ENCODE measurements at places on chromosomes 1 and 21.

DNA sequence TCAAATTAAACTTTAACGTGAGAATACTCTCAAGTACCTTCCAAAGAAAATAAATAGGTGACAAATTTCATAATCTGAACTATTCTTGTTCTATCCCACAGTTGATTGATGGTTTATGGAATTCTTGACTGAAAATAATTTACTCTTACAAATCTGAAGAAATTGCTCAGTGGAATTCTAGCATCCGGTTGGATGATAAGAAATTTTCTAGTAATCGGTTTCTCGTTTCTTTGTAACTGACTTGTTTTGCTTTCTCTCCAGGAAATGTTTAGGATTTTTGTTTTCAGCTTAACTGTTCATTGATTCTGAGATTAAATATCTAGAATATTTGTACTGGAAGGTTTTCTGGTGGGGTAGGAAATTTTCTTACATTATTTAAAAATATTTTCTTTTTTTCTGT, 558.9 kb upstream of the ADAMTS5 start:
- DNase-seq: no peak

GRCh38 chr1:88736633-88737248, 52.7 kb downstream of the PKN2 start:
- no peak for DNase-seq

- no peak for DNase-seq
Observed at GRCh38 chr1:67855961-67856360, 22.7 kb upstream of the GNG12 start.

- no peak for DNase-seq
Observed at GRCh38 chr21:25956993-25957714, 213.4 kb downstream of the APP start.

DNA sequence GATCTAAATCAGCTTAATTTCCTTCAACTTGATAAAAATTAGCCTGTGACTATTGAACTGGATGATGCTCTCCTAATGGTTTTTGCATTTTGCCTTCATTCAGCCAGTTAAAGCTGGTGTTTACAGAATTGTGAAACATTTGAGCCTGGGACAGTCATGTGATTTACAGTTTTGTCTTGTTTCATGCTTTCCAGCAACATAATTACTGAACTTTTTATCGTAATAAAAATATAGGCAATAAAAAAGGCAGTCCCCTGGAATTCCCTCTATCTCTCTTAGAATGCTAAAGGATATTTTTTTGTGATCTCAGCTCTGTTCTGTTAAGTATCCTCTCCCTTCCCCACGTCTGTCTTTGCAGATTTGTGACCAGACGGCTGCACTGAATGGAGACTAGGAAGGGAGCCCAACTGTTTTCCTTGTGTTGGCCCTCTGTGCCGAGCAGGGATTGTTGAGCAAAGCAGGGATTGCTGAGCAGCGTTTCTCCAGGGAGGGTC, 70.3 kb upstream of the RGL1 start:
- no peak for DNase-seq

DNA sequence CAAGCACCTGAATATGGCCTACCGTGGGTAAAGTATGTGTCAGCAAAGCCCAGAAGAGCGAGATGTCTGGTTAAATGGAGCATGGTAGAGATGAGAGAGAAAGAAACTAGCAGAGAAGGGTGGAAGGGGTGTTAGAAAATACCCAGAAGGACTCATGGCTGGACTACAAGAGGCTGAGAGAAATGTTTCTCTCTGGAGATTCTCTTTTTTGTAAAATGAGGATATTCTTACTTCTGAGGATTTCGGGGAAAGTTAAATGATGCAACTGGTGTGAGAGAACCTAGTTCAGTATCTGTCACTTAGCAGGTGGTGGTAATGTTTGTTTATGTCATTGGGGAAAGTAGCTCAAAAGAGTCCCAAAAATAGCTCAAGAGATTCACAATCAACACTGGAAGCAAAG, 7.2 kb upstream of the EPS15 start:
- no peak for DNase-seq

- DNase-seq: no peak
Observed at GRCh38 chr1:244254467-244254866, 197.2 kb downstream of the ADSS2 start.

- DNase-seq: no peak
Observed at GRCh38 chr1:185759061-185759460, 24.9 kb downstream of the HMCN1 start.

- no peak for DNase-seq
Observed at GRCh38 chr1:53981220-53981619, 35.1 kb downstream of the LRRC42 start.

GRCh38 chr1:116521186-116521585, 49.6 kb downstream of the CD58 start:
- no peak for DNase-seq

GRCh38 chr1:206419783-206420182, 50.5 kb upstream of the IKBKE start:
- no peak for DNase-seq

- DNase-seq: no peak
Observed at GRCh38 chr1:26797627-26798026, 9.9 kb downstream of the PIGV start.

GRCh38 chr1:182350839-182351238, 40.8 kb downstream of the GLUL start:
- no peak for DNase-seq

DNA sequence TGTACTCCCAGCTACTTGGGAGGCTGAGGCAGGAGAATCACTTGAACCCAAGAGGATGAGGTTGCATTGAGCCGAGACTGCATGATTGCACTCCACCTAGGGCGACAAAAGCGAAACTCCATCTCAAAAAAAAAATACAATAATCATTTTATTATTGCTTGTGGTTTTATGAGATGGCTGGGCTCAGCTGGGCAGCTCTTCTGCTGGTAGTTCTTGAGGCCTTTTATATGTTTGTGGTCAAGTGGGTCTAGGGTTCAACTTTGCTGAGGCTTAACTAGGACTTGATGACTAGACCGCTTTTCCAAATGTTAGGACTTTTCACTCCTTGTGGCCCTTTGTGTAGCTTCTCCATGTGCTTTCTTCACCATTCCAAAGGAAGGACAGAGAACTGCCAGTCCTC, 53.2 kb downstream of the SLC35F3 start:
- DNase-seq: no peak

GRCh38 chr1:105243969-105244368, 1494.3 kb downstream of the AMY1C start:
- DNase-seq: no peak

- DNase-seq: peak; percentile 64
Observed at GRCh38 chr1:203504400-203505250, 10.7 kb downstream of the OPTC start.

DNA sequence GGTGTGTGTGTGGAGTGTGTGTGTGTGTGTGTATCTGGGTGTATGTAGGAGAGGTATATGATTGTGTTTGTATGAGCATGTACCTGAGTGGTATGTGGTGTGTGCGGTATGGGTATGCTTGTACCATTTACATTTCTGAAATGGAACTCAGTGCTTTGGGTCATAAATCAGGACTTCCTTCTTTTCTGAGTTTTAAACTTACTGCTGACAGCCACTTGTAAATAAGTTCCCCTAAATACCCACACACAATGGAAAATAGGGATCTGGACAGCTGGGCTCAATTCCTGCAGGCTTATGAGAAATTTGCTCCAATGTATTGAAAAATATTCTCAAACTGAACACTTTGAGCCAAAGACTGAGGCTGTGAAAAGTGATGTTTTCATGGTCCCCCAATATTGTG, 293.6 kb downstream of the HLX start:
- DNase-seq: no peak

DNA sequence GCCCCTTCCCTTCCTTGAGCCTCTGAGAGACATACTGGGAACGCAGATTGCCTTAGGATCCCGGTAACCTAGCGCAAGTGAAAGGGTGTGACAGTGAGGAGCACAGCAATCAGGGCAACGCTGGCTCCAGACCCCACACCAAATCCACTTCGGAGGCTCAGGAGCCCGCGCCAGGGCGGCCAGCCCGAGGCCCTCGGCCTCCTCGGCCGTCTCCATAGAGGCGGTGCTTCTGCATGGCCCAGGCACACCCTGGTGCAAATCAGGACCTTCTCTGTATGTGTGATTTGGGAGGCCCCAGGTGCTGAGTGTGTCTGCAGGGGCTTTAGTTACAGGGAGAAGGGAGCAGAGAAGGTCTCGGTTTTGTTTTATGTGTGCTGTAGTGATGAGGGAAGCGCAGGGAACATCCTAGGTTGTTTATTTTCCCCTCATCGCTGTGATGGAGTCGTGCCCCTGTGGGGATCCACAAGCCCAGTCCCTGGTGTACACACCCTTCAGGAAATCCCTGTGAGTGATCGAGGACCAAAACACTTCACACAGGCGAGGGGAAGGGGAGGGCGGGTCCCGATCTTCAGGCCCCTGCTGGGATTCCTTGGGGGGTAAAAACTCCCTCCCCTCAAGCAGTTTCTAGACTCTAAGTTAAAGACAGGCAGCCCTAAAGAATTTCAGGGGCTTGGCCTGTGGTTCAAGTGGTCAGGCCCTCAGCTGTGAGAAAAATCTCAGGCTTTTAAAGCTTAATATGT, 9.4 kb downstream of the KIAA1614 start:
- no peak for DNase-seq

DNA sequence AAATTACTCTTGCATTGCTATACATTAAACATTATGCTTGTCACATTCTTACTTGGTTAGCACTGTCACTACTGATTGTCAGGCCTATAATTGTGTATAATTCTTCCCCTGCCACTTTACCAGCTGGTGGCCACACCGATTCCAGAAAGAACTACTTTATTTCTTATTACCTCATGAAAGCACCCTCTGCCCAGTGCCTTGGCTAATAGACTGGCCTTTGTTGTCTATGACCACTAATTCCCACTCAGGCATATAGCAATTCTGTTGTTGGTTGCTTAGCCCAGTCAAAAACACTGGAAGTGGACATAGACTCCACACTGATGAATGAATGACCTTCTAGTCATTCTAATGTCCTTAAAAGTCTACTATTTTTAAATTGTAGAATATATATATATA, 35.6 kb downstream of the MRPL39 start:
- DNase-seq: no peak

GRCh38 chr1:51301844-51302162, 28.6 kb downstream of the TTC39A start:
- DNase-seq: no peak
